ENCODE measurements at places on chromosomes 6 and 20. TPM values are rescaled to one million over a fixed set of nuclear protein-coding genes. Genes with fewer than 3 reads are reported as not detected.
A peak's percentile ranks its signal among the peaks of the same experiment; 100 is the strongest.

DNA sequence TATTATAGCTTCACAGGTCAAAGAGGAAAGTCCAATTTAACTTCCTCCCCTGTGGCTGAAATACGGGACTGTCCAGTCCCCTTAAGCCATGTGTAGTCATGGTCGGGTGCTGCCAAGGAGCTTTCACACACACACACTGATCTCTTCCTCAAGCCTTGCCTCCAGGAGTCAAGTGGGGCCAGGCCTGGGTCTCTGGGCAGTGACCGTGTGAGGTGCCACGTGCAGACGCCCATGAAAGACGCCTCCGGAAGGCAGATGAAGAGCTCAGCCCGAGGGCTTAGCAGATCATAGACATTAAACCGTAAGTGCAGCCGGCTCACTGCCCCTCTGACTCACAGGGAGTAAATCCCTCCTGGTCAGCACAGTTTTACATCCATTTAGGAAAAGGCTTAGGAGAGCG lies 4.2 kb downstream of the GABRR2 start:
- DNase-seq: peak; percentile 57

GRCh38 chr6:154041001-154041400 lies 2.0 kb downstream of the OPRM1 start:
- peak; percentile 2 for DNase-seq

DNA sequence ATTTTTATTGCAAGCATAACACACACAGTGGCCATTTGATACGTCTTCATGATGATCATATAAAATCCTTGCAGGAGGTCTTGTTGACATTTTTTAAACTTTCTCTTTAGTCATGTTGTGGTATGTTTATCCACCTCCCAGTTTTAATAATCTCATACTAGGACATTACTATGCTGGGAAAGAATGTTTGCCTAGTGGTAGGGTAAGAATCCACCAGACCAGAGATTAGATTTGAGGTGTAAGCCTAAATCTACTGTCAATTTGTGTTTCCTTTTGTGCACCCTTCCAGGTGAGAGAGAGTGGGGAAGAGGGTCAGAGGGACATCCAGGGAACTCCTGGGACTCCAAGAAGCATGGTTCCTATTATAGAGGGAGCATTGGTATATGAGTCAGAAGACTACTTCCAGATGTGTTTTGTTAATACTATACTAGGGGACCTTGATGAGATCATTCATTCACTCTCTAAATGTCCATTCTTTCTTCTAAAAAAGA lies 298.3 kb upstream of the SASH1 start:
- DNase-seq: no peak

SYNDIG1 gene
- polyA plus RNA-seq: 1.6 TPM

FAM209B gene
- polyA plus RNA-seq: not detected
